Ecto neural progenitor cell (in vitro differentiated cells): ENCODE measurements at places on chromosomes 5 and 9.

- no peak for DNase-seq
Observed at GRCh38 chr5:105587963-105588662, 2025.5 kb upstream of the NUDT12 start.

GRCh38 chr5:172007175-172008110 is 1.0 kb upstream of the FBXW11 start:
- DNase-seq: no peak

- DNase-seq: no peak
Observed at GRCh38 chr9:69627281-69627680, 44.9 kb downstream of the APBA1 start.

DNA sequence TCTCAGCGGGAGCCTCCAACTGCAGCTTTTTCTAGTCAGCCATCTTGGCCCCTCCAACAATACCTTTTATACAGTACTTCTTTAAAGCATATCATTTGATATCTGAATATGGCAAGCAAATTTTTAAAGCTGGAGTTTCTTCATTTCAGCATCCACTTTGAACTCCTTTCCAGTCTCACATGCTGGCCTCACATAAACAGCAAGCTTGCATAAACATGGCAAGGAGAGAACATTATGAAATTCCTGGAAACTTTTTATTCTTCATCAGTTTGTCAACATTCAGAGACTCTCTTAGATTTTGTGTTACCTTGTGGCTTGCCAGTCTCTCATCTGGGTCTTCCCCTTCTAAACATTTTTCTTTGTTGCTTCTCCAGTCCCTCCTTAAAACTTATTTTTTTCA is 745.3 kb downstream of the NR2F1-AS1 start:
- DNase-seq: no peak

DNA sequence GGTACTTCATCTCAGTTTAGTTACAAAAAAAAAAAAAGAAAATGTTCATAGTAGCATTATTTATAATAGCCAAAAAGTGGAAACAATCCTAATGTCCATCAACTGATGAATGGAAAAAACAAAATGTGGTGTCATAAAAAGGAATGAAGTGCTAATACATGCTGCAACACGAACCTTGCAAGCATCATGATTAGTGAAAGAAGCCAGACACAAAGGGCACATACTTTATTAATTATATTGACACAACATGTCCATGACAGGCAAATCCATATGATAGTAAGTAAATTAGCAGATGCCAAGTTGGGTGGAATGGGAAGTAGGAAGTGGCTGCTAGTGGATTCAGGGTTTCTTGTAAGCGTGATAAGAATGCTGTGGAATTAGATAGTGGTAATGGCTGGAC is 54.2 kb downstream of the PCDHGC5 start:
- DNase-seq: no peak
